ENCODE measurements at places on chromosomes 2 and 18.
A peak's percentile ranks its signal among the peaks of the same experiment; 100 is the strongest.

GRCh38 chr2:217789003-217789735 lies 213.6 kb downstream of the TNS1 start:
- peak; percentile 57 for DNase-seq

- no peak for DNase-seq
These were observed 547.7 kb upstream of the ZEB2 start for GRCh38 chr2:145067549-145068030.

GRCh38 chr2:230889911-230890601 lies 25.3 kb downstream of the ITM2C start:
- no peak for DNase-seq

GRCh38 chr2:205822579-205822978 lies 140.3 kb downstream of the NRP2 start:
- peak; percentile 73 for DNase-seq

DNA sequence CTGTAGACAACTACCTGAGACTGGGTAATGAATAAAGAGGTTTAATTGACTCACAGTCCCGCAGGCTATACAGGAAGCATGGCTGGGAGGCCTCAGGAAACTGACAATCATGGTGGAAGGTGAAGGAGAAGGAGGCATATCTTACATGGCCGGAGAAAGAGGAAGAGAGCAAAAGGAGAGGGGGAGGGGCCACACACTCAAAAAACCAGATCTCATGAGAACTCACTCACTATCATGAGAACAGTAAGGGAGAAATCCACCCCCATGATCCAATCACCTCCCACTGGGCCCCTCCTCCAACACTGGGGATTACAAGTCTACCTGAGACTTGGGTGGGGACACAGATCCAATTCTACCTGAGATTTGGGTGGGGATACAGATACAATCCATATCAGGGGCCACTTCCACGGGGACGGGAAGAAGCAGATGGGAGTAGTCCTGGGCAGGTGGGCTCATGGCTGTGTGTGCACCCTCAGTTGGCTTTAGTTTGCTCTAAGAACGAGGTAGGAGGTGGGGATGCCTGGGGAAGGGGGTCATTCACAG lies 9.9 kb downstream of the MAB21L4 start:
- no peak for DNase-seq

- DNase-seq = peak; percentile 24
These were observed 336 bp downstream of the THNSL2 start for GRCh38 chr2:88170472-88170892.

DNA sequence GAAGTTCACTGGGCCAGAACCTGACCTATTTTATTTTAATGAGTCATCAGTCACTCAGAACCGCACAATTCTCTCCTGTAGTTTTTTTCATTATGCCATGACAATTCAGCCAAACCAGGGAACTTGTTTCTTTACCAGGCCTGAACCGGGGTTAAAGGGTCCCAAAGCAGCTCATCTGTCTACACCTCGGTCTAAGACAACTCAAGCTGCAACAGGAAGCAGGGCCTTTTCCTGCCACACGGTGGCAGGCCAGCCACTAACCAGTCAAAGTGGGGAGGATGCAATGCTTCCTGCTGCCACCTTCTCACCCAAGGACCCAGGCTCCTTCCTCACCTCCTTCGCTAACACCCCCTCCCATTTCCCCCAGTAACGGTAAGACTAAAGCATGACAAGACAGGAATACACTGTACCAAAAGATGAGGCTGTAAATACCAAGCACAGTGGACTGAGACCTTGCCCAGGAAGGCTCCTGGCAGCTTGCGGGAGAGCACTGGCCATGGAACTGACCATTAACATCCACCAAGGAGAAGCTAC lies 56.7 kb upstream of the ACKR3 start:
- DNase-seq = peak; percentile 22

Measured in LHCN-M2 (cell line).